Small intestine (tissue), 16 donors: ENCODE measurements at places on chromosomes 5 and 9.

GRCh38 chr9:116267021-116267420, 113.4 kb downstream of the PAPPA start:
- DNase-seq = no peak

GRCh38 chr5:61053937-61054336, 108.3 kb downstream of the SMIM15 start:
- DNase-seq = no peak

DNA sequence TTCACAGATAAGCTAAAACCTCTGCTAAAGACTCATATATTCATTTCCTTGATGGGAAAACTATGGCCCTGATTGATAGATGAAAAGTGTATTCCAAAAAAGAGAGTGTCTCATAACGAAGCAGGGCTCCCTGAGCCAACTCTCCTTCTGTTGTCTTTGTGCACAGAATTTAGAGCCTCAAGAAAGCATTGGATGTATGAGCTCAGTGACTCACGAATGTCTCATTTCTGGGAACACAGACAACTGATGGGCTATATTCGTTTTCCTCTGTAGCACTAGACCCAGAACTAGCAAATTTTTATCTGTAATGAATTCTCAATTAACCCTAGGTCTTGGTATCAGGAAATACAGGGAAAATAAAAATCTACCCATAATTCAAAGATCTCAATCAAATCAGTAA, 88.4 kb downstream of the LMNB1 start:
- no peak for DNase-seq

DNA sequence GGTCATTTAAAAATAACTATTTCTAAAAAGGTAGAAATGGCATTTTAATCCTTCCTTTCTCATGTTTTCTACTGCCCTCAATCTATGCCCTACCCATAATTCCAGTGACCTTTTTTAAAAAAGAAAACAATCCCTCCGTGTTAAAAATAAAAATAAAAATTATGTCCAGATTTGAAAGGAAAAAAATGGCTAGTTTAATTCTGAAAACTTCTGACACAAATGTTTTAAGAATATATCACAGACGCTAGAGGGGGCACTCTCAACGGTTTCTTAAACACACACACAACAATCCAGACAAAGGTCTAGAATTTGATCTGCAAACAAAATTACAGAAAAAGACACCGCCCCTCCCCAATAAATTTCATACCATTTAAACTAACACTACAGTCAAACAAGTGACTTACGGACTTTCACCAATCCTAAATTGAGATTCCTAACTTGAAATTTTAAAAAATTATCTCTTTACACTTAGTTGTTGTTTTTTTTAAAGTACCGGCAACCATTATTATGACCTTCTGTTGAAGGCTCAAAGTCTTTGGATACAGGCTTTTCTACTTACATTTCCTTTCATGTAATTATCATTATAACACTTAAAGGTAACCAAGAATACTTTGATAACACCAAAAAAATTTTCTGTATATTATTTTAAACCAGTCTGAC, 38.2 kb downstream of the CLINT1 start:
- DNase-seq = peak; percentile 39

GRCh38 chr9:71249729-71250317, 128.4 kb upstream of the TRPM3 start:
- DNase-seq = peak; percentile 62

DNA sequence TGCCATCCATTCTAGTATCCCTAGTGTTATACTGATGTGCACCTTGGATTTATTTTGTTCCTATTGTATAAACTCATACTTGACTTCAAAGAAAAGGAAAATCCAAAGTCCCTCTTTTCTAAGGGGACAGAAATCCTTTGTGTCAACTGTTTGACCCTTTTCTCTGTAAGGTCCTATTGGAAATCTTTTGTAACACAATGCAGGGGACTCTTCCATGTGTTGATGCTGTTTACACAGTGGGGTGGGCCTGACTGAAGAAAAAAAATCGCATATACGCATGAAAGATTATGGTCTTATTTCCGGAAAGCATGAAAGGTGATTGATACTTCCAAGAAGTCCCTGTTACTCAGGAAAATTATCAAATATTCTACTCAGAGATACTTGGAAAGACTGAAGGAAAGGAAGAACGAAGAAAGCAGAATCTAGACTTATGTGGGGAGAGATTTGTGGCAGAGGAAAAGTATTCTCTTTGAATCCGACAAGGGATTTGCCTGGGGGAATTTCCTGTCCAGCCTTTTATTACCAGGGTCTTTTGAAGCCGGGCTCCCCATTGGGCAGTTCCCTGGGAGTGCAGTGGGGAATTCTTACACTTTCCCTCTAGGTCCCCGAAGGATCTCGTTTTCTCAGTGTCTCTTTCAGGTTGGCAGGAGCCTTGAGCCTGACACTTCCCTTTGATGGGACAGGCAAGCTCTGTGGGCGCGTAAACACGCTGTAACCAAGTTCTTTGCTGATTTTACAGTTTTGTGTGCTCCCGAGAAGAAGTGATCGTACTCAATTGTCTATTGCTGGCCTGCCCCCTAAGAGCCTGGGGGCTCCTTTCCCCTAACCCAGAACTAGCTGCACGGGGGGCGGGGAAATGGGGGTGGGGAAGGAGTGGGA, 779 bp upstream of the VCAN start:
- no peak for DNase-seq

- no peak for DNase-seq
These were observed 42.0 kb upstream of the LVRN start for GRCh38 chr5:115920171-115920725.

DNA sequence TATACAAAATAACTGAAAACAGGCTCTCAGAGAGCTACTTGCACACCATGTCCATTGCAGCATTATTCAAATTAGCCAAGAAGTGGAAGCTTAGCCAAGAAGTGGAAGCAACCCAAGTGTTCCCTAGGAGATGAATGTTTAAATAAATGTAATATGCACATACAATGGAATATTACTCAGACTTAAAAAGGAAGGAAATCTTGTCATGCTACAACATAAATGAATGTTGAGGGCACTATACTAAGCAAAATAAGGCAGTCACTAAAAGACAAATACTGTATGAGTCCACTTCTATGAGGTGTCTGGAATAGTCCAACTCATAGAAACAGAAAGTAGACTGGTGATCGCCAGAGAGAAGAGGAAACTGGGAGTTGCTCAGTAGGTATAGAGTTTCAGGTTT, 438.1 kb downstream of the MAT2B start:
- DNase-seq = no peak

- DNase-seq = no peak
These were observed 441.3 kb upstream of the PIK3R1 start for GRCh38 chr5:67774267-67774552.
